ENCODE measurements at places on chromosomes 6 and 20.

DNA sequence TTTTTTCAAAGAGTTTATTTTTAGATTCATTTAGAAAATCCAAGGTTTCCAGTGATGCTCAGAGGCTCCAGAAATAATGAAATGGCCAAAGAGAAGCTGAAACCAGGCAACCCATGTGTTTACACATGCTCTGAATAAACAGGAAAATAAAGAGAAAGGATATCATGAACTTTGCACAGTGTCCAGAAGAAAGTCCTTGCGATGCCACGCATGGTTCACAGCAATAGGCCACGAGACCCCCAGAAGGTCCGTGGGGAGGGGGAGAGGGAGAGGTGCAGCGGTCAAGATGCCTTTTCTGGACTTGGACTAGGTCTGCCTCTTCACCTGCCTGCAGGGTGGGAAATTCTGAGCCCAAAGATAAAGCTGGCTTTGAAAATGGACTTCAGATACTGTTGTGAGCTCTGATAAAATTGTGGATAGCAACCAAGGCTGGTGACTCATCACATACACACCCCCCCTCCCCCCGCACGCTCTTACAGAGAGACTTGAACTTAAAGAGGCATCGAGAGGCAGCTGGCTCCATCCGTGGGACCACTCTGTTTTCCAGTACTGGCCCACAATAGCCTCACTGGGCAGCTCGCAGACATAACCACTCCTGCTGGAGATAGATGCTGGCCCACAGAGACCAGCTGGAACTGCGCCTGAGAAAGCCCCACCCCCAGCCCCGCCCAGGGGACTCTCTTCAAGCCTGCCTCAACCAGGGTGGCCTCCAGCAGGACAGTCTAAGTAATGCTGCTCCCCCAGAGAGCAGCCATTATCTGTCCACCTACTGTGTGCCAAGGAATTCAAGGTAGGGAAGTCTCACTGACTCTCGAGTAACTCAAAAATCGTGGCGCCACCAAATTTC lies 21.2 kb upstream of the NFATC2 start:
- DNase-seq: peak; percentile 16

- no peak for DNase-seq
Observed at GRCh38 chr6:13012977-13013680, 296.6 kb downstream of the PHACTR1 start.

DNA sequence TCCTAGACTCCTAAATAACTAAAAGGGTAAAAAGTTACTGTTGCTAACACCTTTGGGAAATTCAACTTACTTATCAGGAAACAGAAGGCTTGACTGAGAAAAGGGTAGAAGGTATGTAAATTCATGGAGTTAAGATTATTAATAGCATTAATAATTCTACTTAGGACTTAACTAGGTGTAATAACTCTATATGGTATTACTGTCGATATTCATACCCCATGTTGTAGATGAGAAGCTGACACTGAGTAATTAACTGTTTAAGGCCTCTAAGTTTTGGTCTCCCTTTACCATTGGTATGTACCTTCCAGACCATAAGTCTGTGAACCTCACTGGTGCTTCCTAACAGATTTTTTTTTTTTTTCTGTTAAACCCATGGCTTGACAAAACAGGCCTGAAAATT lies 15.4 kb downstream of the GLO1 start:
- DNase-seq: no peak

- no peak for DNase-seq
Observed at GRCh38 chr20:16258766-16259165, 314.5 kb downstream of the KIF16B start.

- DNase-seq: no peak
Observed at GRCh38 chr20:22681591-22682248, 97.3 kb upstream of the FOXA2 start.

DNA sequence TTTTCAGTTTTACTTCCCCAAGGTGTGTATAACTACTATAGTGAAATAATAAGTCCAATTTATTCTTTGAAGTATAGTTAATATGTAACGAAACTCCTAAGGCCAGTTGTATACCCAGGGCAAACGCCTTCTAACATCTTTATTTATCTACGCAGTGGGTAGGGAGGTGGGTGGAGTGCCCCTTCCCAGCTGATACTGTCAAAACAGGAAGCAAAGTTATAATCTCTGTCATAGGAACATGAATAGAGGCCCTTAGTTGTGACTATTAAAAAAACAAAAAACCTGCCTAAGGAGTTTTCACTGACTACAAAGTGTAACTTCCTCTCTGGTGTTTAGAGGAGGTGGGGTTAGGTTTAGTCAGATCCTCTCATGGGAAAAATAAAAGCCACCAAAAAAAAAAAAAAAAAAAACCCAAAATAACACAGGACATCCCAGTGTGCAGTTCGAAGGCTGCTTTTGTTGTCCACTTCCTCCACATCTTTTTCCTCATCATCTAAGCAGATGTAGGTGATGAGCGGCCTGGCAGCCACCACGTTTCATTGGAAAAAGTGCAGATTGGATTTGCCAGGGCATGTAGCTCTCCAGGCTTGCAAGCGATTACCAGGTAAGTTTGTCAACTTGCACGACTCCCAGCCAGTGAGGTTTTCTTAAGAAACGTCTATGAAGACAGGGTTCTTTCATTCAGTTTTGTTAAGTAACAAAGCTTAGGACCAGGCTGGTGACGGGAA lies 58.7 kb downstream of the UTRN start:
- no peak for DNase-seq

DNA sequence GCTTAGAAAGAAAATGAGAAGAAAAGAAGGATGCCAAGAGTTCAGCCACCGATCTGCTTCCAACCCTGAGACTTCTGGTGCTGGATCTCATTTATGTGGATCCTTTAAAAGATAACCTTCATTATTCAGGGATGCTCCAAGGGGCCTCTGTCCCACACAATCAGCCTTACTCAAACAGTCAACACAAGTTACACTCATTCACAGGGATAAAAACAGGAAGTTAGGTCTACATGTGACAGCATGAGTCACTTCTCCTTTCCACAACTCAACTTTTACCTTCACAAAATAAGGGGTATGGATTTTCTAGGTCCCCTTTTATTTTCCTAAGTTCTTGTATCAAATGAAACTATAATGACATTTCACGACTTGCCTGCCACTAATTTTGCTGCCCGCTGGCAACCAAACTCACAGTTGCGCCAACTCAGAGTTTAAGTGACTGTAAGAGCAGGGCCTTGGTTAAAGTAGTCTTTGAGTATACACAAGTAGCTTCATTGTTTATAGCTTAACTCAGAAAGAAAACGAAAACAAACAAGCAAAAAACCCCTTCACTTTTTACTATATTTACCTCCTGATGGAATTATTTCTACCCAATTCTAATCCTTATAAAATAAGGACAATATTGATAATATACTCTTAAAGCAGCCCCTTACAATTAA lies 278.8 kb upstream of the RUNX2 start:
- DNase-seq: no peak

- DNase-seq: no peak
Observed at GRCh38 chr6:81938991-81939732, 186.7 kb upstream of the TENT5A start.

GRCh38 chr6:111685058-111685457 lies 79.4 kb upstream of the TRAF3IP2 start:
- DNase-seq: no peak

GRCh38 chr20:24770628-24771541 lies 178.2 kb upstream of the CST7 start:
- DNase-seq: no peak
